ENCODE measurements at places on chromosomes 3 and 15. TPM values are rescaled to one million over a fixed set of nuclear protein-coding genes. Genes with fewer than 3 reads are reported as not detected.

PATL2 gene
- total RNA-seq: 2.2 TPM

ITIH1 gene
- total RNA-seq: not detected

PARP15 gene
- 2.3 TPM for total RNA-seq

SLC15A2 gene
- 5.5 TPM for total RNA-seq

PIK3R4 gene
- 22.3 TPM for total RNA-seq

ERC2 gene
- total RNA-seq: 0.55 TPM

- no peak for DNase-seq
Measured at GRCh38 chr3:197701841-197702240, 34.9 kb downstream of the RUBCN start.

GRCh38 chr3:60887574-60887973, 363.7 kb downstream of the FHIT start:
- no peak for DNase-seq

GRCh38 chr15:84973492-84974460, 7.9 kb upstream of the PDE8A start:
- DNase-seq: no peak

DNA sequence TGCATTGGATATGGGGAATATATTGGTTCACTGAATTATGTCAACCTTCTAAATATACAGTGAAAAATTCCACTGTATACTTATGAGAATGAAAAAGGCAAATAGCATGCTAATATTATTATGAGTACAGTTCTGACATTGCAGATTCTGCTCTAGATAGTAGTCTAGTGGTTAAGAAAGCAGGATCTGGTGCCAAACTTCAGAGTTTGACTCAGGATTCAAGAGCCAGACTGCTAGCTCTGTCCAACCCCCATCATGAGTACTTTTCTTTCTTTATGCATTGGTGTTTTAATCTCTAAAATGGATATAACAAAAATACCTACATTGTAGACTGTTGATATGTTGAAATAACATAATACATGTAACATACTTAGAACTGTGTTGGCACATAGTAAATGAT, 57.3 kb upstream of the PLSCR4 start:
- DNase-seq: no peak

- DNase-seq: no peak
Measured at GRCh38 chr3:66602691-66603090, 101.9 kb upstream of the LRIG1 start.

- DNase-seq: no peak
Measured at GRCh38 chr3:17759901-17760300, 17.5 kb upstream of the TBC1D5 start.

GRCh38 chr3:152519376-152519775, 250.6 kb downstream of the MBNL1 start:
- DNase-seq: no peak

GRCh38 chr3:157261000-157261399, 101.1 kb upstream of the CCNL1 start:
- no peak for DNase-seq

DNA sequence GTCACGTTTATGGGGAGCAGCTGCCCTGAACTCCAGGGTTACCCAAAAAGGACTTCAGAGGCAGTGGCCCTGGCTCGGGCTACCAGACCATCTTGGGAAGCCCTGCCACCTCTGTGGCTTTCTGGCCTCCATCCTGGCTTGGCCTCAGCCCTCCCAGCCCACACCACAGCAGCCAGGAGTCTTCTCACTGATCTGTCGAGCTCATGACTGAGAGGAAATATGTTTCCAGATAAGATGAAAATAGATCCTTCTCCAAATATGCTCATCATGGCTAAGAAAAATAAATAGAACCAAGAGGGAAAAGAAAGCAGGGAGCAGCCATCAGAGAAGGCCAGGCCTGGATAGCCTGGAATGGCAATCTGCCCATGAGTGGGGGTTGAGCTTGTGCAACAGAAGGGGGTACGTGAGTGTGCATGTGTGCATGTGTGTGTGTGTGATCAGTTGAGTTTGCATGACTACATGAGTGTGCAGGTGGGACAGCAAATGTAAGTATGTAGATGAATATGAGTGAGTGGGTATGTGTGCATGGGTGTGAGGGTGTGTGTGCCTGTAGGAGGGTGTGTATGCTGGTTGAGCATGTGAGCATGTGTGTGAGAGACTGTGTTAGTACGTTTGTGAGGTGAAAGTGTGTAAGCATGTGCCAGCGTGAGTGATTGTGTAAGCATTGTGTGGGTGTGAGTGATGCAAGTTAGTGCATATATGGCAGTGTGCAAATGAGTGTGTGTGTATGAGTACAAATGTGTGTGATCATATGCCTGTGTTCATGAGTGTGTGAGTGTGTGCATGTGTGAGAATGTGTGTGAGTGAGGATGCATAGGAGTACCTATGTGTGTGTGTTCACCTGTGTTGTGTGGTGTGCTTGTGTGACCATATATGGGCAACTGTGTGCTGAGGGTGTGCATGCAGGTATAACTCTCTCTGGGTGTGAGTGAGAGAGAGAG, 9.9 kb upstream of the RFT1 start:
- no peak for DNase-seq

- DNase-seq: no peak
Measured at GRCh38 chr15:92579486-92579885, 76.1 kb downstream of the FAM174B start.

DNA sequence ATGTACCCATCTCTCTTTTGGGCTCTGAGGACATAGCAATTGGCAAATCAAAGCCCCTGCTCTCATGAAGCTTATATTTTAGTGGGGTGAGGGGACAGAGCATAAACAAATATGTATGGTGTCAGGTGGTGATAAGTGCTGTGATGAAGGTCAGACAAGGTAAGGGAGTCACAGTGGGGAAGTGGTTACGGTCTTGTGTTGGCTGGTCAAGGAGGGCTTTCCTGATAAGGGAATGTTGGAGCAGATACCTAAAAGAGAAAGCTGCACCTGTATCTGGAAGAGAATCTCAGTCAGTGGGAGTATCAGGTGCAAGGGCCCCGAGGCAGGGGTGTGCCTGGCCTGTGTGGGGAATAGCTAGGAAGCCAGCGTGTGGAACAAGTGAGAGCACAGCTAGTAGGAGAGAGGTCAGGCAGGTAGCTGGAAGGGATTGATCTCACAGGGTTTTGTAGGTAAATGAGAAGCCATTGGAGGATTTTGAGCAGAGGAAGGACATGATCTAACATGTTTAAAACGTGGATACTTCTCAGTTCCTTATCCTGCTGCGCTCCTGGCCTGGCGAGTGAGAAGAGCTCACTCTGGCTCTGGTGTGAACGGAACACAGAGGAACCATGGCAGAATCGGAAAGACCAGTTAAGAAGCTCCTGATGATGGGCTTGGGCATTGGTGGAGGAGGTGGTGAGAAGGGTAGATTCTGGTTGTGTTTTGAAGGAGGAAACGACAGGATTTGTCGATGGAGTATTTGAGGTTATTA, 35.5 kb downstream of the MRAS start:
- DNase-seq: no peak

GRCh38 chr3:129658110-129658843, 51.8 kb upstream of the PLXND1 start:
- DNase-seq: no peak

- no peak for DNase-seq
Measured at GRCh38 chr3:29497282-29497681, 216.4 kb downstream of the RBMS3 start.

GRCh38 chr3:188832961-188833721, 338.6 kb upstream of the TPRG1 start:
- DNase-seq: no peak

- DNase-seq: no peak
Measured at GRCh38 chr3:121467085-121467484, 78.7 kb downstream of the POLQ start.

- no peak for DNase-seq
Measured at GRCh38 chr3:64398476-64398875, 173.2 kb upstream of the PRICKLE2 start.

GRCh38 chr3:67601919-67602608, 52.3 kb downstream of the SUCLG2 start:
- DNase-seq: no peak

DNA sequence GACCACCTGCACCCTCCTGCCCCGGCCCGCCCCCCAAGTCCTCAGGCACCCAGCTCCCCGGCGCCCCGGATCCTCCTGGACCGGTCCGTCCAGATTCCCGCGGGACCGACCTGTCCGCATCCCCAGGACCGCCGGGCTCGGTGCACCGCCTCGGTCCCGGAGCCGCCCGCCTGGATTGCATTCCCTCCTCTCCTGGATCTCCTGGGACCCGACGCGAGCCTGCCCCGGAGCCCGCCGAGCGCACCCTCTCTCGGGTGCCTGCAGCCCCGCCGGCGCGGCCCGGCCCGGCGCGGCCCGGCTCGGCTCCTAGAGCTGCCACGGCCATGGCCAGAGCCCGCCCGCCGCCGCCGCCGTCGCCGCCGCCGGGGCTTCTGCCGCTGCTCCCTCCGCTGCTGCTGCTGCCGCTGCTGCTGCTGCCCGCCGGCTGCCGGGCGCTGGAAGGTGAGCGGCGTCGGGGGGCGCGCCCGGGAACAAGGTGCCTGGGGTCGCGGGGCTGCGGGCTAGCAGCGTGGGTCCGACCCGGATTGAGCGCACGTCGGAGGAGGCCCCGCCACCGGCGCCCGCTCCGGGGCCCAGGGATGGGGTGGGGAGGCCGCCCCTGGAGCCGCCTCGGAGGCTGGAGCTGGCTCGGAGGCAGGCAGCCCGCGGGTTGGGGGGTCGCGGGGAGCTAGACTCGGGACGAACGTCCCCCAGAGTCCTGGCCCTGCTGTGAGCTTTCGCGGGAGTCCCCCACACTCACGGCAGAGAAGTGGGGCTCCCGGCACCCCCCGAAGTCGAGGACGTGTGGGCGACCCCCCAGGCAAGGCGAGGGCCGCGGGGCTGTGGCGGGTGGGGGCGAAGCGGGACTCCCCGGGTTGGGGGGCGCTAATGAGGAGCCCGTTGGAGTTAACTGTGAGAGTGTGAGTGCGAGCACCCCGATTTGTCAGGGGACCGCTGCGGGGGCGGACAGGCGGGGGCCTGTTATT, 610 bp downstream of the EPHB3 start:
- DNase-seq: no peak

DNA sequence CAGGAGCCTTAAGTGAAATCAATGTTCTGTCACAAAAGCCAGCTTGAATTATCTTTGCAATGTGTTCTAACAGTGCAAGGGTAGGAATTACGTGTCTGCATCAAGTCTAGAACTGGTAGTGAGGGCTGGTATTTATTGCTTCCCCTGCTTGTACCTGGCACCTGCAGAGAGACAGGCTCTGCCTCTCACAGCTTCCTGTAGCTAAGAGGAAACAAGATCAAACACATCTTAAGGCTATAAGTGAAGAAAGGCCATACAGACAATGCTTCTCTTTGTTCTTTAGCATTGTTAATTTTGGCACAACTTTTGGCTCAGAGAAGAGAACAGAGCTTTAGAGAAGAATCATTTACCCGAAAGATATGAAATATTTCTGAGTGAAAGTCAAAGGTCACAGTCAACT, 479.9 kb downstream of the GRM7 start:
- no peak for DNase-seq

- no peak for DNase-seq
Measured at GRCh38 chr3:18389108-18389733, 35.9 kb downstream of the SATB1 start.

DNA sequence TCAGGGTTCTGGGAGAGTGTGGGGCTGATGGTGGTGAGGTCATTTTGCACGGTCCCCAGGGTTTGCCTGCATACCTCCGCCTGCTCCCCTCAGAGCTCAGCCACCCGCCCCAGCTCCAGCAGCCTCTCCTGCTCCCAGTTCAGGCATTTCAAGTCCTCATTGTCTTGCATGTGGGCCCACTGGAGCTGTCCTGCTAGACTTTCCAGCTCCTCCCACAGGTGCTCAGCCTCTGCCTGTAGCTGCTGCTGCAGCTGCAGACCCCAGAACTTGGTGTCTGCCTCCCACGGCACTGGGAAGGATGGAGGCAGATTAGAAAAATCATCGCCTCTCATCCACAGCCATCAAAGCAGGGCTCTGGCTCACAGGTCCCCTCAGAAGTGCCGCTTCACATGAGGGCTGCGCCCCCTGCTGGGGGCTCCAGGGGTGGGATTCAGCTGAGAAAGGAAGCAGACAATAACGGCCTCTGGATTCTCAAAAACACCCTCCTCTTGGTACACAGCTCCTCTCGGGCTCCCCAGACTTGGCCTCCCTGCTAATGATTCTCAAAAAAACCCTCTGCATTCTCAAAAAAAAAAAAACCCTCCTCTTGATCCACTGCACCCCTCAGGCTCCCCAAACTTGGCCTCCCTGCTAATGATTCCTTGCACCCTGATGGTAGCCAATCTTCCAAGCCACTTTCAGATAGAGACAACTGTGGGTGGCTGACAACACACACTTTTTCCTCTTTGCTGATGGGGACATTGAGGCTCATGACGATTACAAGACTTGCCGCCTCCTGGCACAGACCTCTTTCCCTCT, 89.3 kb upstream of the C2CD4B start:
- DNase-seq: peak; percentile 65

DNA sequence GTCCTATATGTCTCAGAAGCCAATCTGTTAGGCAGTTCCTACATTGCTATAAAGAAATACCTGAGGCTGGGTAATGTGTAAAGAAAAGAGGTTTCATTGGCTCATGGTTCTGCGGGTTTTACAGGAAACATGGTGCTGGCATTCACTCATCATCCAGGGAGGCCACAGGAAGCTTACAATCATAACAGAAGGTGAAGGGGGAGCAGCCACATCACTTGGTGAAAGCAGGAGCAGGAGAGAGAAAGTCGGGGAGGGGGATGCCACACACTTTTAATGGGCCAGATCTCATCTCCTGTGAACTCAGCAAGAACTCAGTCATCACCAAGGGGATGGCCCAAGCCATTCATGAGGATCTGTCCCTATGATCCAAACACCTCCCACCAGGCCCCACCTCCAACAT, 9.1 kb downstream of the SLC49A4 start:
- no peak for DNase-seq

- DNase-seq: no peak
Measured at GRCh38 chr3:168425936-168426595, 330.3 kb upstream of the GOLIM4 start.

DNA sequence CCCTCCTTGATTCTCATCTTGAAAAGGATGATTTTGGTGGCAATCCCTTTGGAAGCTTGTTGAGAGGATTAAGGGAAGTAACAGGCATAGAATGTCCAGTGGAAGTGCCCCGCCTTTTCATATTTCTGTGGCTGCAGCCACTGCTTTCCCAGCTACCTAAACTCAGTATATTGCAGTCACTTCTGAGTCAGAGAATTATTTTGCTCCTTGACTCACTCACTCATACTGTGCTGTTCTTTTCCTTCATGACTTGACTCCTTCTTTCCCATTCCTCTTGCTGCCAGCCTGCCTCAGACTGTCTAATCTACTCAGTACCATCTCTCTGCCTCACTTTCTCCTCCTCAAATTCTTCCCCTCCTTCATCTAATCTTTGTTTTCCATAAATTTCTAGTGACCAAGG, 26.5 kb upstream of the POLR2M start:
- DNase-seq: peak; percentile 51

DNA sequence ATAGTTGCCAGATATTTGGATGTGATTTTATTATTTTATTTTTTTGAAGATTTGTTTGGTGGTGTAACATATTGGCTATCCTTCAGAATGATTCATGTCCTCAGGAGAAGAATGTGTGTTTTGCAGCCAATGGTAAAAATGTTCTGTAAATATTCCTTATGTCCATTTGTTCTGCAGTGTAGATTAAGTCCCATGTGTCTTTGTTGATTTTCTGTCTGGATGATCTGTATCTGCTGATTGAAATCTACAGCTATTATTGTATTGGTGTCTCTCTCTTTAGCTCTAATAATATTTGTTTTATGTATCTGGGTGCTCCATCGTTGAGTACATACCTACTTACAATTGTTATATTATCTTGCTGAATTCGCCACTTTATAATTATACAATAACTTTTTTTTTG, 1641.7 kb downstream of the OTOL1 start:
- no peak for DNase-seq
